Mesenchymal stem cell (in vitro differentiated cells and primary cell): ENCODE measurements at places on chromosomes 7 and 10.

DNA sequence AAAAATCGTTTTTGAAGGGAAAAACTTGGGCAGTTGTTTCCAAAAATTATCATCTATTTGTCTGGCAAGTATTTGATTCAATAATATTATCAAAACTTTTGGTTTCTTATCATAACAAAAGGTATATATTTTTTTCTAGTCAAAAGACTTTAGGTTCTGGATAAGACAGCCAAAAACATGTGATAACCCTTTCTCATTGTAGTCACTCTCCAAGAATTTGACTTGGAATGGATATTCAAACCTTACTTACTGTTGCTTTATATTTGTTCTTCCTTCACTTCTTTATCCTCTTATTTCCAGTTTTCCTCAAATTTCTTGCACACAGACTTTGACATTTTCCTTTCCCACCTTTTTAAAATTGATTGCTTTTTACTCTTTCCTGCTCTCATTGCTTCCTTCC lies 140.9 kb upstream of the FAM3C start:
- DNase-seq: no peak

DNA sequence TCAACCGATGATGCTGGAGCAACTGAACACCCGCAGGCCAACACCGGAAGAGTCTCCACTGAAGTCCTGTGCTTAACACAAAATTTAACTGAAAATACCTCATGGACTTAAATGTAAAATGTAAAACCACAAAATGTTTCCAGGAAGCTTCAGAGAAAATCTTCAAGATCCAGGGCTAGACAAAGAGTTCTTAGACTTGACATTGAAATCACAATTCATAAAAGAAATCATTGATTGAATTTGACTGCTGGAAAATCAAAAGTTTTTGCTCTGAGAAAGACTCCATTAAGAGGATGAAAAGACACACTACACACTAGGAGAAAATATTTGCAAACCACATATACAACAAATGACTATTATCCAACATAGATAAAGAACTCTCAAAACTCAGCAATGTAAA lies 234.7 kb upstream of the PPP2R2D start:
- DNase-seq: no peak

DNA sequence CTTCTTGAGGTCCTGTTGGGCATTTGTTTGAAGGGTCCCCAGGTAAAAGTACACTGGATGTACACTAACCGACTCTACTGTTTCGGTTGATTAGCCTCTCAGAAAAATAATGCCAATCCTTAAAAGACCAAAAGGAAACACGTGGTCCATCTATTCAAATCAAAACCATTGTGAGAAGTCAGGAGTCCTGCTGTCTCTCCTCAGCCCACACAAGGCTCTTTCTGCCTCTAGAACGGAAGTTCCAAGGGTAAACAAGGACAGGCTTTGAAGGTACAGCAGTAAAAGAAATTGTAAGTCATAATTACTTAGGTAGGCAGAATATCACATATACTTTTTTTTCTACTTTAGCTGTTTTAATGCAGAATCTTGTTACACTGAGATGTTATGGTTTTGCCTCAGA lies 71.7 kb upstream of the TPK1 start:
- no peak for DNase-seq

DNA sequence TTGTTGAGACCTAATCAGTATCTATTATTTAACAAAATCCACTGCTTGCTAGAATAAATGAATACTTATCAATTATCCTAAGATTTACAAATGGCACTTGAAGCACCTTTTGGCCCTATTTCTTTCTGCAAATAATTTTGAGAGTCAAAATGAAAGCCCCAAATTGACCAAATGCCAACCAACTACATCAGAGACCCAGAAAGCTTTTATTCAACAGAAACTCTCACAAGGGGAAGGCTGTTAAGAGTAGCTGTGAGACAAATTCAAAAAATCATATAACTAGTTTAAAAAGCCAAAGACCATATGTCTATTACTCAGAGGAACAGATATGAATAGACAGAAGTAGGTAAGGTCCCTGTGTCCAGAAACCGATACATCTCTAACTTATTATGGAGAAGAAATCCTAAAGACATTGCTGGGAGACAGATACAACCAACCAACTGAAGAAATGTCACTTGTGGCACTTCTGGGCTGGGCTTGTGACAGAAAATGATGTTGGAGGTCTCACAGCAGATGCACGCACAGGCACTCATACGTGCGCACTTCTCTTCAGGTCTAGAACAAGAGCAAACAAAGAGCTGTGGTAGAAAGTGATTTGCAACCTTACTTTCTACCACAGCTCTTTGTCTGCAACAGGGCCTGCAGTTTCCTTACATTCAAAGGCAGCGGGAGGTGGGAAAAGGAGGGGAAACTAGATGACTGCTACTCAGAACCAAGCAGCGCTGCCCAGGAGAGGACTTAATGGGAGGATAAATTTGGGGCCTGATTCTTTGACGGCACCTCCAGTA lies 58.6 kb upstream of the KCNIP2 start:
- no peak for DNase-seq

- no peak for DNase-seq
Observed at GRCh38 chr7:50610521-50611277, 45.5 kb upstream of the DDC start.

DNA sequence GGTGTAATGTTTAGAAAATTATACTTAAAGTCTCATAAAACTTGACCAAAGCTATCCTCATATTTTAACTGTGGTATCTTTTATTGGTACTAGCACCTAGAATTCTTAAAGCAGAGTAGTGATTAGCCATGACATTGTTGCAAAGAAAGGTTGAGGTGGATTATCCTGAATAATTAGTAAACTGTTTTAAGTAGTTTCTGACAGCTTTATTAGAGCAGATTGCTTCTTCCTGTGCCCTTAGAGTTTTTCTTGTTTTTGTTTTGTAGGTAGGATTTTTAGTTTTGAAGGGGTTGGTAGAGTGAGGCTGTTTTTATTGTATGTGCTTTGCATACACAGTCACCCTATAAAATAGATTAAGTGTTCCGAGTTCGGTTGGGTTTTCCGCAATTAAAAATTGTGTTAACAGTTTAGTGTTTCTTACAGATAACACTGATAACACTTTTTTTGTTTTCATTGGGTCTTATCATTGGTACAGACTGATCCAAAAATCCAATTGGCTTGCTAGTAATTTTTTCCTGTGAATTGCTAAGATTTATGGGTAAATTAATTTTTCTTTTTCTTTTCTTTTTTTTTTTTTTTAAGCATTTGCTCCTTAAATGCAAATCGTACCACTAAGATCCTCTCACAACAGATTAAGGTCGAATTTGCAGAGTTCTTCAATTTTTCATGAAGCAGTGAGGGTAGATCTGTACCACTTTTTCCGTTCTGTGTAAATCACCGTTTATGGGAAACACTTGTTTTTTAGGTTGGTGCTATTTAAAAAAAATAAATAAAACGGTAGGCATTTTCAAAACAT lies 2.1 kb upstream of the PBLD start:
- no peak for DNase-seq

DNA sequence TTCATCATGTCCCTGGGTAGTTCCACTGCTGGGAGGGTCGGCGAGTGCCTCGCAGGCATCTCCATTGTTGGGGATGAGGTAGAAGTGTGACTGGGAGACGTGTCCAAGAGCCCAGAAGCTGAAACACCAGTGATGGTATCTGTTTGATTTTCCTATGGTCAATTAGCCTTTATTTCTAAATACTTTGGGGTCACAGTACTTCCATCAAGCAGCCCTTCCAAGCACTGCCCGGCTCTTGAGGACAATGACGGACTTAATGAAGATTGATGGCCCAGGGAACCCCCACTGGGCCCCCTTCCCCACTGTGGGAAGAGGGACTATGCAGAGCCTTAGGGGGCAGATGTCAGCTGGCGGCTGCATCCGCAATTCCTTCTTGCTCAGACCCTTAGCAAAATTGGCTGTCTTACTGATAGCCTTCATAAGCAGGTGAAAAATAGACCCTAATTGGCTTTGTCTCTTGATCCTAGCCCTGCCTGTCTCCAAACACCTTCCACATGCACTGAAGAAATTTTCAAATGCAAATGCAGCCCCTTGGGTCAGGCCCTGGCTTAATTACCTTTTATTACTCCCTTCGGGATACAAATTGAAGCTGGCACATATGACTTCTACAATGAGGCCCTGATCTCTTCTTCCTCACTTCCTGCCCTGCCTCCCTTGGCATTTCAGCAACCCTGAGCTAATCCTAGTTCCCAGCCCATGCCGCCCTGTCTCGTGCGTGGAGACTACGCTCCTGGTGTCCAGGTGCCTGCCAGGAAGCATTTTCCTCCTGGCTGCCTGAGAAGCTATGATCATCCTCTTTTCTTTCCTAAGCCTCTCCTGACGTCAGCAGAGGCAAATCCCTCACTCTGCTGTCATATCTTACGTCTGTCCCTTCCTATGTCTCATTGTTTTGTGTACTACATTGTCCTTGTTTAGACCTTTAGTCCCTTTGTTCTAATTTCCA lies 124.5 kb upstream of the GDF10 start:
- no peak for DNase-seq

DNA sequence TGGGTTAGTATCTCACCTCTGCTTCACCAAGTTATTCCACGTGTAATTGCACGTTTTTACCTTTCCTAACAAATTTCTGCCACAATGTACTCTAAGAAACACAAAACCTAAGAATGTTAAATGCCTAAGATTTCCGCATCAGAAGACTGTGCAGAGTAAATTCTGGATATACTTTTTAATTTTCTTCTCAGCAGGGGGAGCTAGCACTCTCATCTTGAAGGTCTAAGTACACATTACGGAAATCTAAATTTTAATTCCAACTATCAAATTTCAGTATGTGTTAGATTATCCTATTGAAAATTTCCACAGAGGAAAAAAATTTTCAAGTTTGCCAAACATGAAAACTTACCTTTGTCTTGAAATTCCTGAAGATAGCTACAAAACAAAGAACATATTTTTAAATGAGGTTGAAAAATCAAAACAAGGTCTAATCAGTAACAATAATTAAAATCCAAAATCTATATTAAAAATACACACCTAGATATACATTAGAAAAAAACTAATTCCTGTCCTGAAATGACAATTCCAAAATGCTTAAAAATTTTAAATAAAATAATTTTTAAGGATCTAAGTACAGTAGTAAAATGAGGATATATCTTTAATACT lies 10.5 kb downstream of the SKAP2 start:
- peak; percentile 51 for DNase-seq

DNA sequence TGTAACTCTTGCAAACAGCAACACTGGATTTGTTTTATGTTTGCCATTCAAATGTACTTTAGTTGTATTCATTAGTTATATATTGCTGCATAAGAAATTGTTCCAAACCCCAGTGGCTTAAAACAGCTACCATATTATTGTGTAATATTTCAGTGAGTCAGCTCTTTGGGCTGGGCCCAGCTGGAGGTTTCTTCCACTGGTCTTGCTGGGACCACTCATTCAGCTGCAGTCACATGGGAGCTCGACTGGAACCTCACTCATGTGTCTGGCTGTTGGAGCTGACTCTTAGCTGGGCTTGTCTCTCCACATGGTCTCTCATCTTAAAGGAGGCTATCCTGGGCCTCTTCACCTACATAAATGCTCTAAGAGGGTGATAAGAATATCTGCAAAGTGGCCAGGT lies 23.2 kb upstream of the PIP4K2A start:
- peak; percentile 84 for DNase-seq

- DNase-seq: peak; percentile 83
Observed at GRCh38 chr7:119720541-119720940, 552.4 kb upstream of the KCND2 start.

DNA sequence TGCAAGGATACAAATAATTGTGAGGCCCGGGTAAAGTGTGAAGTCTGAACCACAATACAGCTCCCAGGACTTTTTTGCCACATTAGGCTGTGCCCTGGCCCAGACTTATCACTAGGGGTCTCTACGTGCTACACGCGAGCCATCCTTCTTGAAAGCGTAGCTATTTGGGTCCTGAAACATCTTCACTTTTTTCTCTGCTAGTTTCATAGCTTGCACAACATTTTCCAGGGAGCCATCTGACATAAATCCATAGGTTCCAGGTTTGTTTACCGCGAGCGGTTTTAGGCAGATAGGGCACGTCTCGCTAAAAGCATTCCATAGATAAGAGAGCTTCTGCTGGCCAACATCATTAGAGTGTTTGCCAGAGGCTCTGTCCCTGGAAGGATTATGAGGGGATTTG lies 226.5 kb downstream of the RPS24 start:
- DNase-seq: peak; percentile 85

DNA sequence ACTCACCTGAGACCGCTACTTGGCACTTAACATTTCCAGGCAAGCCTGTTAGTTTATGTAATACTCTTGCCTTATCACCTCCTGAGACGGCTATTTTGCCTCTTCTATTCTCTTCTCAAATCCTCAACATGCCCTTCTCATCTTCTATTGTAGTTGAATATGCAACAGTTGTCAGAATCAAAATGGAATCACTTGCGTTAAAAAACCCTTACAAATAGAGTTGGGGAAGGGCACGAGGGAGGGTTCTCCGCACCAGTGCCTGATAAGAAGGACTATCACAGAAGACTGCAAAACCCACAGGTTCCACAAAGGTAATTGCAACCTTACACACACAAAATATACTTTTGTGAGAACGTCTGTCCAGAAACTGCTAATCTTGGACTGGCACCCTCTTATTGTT lies 57.4 kb downstream of the ZNF783 start:
- DNase-seq: no peak

GRCh38 chr10:67520924-67521520 lies 175.0 kb downstream of the CTNNA3 start:
- peak; percentile 42 for DNase-seq

GRCh38 chr10:19412531-19412930 lies 363.9 kb downstream of the MALRD1 start:
- peak; percentile 64 for DNase-seq

DNA sequence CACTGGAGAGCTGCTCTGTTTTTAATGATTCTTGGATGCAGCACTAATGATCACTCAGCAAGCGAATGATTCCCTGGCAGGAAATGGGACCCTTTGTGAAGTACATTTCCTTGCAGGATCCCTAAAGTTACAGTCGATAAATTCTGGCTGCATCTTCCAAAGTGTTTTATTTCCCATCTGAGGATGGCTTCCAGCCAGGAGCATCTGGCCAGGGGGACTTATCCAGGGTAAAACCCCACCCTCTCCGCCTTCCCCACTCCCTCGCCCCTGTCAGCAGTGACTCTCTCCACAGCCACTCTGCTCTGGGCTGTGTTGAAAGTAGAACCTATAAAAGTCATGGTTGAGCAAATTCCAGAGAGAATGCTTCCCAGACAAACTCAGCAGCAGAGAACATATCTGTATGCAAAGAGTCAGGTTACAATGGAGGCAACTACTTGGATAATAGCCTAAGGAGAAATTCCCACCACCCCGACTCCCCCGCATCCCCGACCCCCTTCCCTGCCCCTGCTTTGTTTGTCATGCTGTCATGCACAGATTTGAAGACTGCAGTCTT lies 111.0 kb upstream of the ANLN start:
- DNase-seq: peak; percentile 75

- no peak for DNase-seq
Observed at GRCh38 chr7:1358376-1359050, 100.8 kb downstream of the MICALL2 start.

DNA sequence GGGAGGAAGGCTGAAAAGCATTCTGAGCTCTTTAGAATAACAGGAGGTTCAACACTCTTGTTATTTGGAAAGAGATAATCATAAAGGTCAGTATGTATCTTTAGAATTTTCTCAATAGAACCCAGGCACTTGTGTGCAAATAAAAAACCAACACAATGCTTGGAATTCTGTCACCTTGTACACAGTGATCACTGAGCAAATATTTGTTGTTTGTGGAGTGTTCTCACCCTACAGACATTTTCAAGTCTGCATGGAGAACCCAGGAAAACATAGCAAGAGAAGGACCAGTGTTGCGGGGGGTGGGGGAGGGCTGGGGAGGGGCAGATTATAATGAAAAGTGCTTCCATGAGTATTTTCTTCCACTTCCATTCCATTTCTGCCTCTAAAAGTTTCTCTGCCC lies 87.4 kb downstream of the FAM107B start:
- DNase-seq: no peak

- DNase-seq: no peak
Observed at GRCh38 chr10:103580430-103580829, 86.9 kb downstream of the NEURL1 start.
